ENCODE measurements at places on chromosomes 12 and 14.

- no peak for DNase-seq
Measured at GRCh38 chr12:106445959-106446358, 88.4 kb downstream of the POLR3B start.

DNA sequence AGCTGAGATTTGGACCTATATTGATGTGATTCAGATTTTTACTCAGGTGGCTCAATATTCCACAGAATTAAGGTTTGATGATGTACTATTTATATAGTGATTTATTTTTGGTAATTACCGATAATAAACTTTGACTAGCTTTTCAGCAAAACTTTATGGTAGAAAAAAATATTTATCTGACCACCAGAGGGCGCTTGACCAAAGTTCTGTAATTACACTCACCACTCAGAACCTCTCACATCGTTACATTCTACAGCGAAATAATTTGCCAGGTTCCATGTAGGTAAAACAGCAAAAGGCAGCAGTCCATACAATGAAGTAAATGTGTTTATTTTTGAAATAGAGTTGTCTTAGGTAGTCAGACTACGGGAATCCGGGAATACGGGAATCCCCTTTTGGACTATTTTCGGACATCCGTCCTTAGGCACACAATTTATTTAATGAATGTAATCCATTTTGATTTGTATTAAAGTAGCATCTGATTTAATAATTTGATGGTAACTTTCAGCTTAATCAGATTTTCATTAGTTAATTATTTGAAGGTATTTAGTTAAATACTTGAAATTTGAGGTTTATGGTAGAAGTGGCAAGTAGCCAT lies 143.0 kb upstream of the DDHD1 start:
- DNase-seq: peak; percentile 31

DNA sequence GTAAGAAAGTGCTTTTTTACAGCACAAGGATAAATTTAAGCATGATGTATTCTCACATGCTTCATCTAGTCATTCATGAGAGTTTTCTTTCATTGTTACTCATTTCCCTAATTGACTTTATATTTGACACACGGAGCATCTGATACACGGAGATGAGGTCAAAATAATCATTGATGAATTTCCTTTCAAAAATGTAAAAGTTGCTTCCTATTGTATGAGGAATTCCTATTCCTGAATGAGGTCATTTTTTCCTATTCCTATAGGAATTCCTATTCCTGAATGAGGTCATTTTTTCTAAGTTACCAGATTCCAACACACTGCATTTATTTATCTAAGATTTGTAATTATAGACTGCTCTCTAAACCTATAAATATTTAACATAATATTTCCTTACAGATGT lies 316.7 kb upstream of the KITLG start:
- DNase-seq: no peak

DNA sequence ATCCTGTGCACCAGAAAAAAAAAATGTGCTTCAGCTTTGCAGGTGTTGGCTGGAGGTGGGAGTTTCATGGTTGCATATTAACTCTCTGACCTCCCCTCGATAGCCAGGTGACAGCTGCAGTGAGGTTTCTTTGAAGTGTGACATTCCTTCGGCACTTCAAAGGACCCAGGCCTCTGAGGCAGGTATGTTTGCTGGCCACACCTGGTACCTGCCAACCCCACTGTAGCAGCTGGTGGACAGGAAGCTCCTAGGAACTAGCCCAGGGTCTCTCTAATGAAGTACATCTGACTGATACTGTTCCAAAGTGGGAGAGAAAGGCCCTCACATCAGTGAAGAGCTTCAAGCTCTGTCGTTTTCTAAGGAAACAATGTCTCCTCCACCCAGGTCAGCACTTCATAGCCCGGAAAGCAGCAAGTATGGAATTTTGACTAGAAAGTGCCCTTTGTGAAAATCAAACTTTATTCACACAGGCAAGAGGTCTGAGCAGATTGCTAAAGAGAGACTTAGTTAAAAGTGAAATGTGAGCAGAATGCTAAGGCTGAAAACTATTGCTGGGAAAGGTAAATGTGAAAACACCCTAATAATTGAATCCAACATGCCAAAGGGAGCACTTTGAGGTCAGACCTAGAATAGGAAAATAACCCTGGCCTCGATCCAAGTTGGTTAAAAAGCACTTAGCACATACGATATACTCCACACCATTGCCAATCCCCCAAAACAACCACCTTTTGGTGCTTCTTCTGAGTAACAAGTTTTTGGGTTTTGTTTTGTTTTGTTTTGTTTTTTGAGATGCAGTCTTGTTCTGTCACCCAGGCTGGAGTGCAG lies 71.3 kb downstream of the PHLDA1 start:
- DNase-seq: no peak

DNA sequence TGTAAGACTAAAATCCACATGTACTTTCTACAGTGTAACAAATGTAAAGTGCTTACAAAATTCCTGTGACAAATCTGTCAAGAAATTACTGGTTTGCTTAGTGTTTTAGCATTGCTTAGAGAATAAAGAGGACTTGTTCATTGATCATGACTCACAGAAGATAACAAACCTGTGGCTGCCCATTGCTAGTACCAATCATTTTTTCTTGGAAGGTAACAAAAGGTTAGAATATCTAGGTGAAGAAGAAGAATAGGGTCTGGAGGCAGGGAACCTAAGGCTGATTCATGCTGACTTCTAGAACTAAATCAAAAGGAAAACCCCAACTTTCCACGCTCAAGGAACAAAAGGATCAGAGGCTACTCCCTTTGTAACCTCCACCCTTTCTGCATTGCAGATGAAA lies 232.7 kb upstream of the ABCD2 start:
- DNase-seq: no peak

- DNase-seq: no peak
Measured at GRCh38 chr12:19288603-19289244, 150.6 kb upstream of the AEBP2 start.

DNA sequence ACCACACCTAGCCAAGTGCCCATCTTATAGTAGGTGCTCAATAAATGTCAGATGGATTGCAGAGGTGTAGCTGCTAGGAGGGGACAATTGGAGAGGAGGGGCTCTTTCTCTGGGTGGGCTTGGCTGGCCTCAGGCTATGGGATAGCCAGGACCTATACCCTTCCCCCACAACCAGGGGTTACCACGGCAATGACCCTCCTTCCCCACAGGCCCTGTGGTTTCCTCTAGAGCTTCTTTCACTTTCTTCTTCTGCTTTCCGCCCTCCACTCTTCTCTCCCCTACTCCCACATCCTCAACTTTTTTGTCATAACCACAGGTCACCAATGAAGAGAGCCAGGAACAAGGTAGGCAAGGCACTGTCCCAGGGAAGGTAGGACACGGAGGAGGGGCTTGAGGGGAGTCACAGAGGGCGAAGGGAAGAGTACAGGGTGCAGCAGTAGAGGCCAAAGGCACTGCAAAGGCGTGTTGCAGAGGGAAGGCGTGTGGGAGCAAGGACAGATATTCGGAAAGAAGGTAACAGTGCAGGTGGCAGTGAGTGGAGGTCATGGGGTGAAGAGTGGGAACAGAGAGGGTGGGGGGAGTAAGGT lies 1.9 kb upstream of the ITGB7 start:
- DNase-seq: no peak

DNA sequence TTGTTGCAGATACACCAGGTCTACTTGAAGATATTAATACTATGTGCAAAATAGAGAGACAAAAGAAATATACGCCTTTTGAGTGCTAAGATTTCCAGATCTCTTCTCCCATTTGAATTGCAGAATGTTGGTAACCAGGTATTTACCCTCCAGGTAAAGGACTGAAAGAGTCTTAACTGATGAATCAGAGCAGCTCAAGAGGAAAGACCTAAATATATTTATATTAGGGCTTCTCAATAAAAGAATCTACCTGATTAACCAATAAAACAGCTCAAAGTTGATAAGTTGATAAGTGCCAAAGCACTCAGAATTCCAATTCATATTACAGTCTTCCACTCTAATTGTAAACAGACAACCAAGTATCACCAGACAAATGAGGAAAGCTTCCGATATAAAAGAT lies 59.2 kb downstream of the ZNF641 start:
- no peak for DNase-seq

DNA sequence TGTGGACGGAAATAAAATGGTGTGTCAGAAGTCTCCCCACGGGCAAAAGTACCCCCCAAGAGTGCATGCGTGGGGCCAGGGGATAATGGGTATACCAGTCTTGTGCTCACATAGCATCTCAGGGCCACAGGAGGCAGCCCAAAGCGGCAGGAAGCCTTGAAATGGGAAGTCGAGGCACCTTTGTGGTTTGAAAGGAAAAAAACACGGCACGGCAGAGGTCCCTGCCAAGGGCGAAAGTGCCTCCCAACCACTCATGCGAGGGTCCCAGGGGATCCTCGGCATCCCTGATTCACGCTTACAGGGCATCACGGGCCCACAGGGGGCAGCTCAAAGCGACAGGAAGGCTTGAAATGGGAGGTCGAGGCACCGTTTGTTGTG lies 583.2 kb downstream of the ALG10 start:
- DNase-seq: no peak
